ENCODE measurements at places on chromosomes 3 and 15.

DNA sequence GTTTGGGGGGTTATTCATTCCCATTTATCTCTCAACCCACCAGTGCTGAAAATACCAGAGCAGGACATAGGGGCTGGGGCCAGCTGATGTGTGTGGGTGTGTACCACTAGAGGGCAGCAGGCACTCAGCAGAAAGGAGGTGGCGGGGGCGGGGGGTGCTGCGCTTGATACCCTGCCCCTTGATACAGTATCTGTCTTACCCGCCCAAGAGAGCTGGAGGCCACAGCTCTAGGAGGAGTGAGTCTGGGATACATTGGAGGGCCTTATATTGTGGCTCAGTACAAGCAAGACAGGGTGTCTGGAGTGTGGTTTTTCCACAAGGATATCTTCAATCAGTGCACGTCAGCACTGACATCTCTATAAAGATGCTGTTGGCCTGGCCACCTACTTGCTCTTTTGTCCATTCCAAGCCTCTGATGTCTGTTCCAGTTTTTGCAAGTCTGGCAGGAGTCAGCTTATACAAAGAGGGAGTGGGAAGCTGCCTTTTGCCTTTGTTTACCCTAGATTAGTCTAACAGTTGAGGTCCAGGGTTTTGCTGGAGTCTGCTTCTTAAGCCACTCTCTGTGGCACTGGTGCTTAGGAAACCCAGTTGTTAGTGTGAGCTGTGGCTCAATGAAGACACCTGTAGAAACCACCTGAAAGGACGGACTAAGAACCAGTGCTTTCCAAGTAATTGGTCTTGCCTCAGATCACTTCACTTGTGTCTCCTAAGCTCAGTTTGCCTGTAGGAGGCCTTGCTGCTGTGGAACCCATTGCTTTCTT lies 1.5 kb upstream of the RBM15B start:
- DNase-seq = peak; percentile 70

DNA sequence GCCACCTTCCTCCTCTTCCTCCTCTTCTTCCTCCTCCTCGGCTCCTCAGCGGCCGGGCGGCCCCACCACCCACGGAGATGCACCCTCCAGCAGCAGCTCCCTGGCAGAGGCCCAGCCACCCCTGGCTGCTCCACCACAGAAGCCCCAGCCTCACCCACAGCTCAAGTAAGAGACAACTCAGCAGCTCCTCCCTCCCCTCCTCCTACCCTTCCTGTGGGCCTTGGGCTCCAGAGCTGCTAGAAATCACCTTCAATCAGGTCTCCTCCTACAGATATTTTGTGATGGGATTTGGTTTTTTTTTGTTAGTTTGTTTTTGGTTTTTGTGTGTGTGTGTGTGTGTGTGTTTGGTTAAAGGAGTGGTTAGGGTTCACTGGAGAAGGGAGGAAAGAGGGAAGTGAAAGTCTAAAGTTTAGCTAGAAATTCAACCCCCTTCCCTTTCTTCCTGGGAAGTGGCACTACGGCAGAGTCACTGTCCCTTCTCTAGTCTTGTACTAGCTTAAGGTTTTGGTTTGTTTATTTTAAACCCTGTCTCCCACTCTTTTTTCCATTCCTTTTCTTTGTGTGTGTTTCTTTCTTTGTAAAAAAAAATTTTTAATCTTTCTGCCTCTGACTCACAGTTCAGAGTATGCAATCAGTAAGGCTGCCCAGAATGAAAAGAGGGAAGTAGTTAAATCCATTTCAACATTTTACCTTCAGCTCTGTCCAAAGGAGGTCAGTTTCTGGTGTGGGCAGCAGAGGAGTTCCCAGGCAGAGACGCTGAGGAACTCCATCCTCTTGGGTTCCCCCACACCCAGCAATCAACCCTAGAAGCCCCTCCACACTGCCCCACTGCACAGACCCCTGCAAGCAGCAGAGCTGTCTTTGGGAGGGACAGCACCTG lies 29.0 kb upstream of the TIMP4 start:
- no peak for DNase-seq

GRCh38 chr3:72585966-72586365 lies 262.3 kb downstream of the SHQ1 start:
- DNase-seq = no peak

- no peak for DNase-seq
Measured at GRCh38 chr15:68794863-68795262, 25.8 kb downstream of the ANP32A start.

DNA sequence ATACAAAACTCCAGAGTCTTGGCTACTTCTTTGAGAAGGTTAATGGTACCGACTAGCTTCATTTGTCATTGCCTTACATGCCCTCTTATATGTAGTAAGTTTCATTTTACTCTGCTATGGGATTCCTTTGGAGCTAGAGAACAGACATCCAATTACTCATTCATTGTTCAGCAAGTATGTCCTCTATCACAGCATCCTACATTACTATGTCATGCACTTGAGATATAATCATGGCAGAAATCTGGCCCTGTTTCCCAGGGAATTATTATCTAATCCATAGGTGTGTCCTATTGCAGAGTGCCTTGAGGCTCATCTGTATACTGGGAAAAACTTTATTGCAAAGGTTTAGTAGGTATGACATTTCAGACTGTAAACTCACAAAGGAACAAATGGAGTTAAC lies 333.1 kb upstream of the NECTIN3 start:
- no peak for DNase-seq

GRCh38 chr15:96307856-96308394 lies 22.6 kb upstream of the NR2F2 start:
- no peak for DNase-seq

- DNase-seq = no peak
Measured at GRCh38 chr15:35244227-35244626, 159.1 kb upstream of the NANOGP8 start.

DNA sequence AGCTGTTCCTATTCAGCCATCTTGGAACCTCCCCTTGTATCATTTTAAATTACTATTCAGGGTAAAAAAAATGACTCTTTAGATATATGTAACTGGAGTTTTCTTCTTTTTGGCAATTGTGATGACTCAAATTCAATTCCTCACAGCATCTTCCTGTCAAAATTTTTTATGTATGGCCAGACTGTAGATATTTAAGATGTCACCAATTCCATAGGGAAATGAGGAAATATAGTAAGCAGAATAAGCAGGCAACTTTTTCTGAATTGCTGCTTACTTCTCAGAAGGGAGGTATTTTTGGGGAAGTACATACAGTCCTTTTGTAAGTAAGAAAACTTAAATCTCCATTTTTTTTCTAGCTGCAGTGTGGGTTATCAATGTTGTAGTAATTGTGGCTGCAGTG lies 28.8 kb downstream of the EAF2 start:
- DNase-seq = no peak

DNA sequence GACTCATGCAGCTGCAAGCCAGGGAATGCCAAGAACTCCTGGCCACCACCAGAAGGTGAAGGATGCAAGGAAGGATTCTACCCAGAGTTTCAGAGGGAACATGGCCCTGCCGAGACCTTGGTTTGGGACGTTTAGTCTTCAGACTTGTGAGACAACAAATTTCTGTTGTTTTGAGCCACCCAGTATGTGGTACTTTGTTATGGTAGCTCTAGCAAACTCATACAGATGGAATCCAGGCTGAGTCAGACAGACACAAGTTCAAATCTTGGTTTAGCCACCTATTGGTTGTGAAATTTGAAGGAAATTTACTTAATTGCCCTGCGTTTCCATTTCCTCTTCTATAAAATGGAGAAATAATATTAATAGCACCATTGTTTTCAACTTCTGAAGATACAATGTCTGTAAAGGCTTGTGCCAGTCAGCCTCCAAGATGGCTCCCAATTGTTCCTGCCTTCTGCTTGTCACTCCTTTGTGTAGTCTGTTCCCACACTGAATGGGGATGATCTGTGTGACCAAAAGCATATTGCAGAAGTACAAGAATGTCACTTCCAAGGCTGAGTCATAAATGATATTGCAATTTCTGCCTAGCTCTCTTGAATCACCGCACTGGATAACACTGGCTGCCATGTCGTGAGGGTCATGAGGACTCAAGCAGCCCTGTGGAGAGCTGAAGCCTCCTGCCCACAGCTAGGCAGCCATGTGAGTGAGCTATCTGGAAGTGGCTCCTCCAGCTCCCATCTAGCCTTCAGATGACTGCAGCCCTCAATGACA lies 223.5 kb upstream of the PROK2 start:
- DNase-seq = no peak

DNA sequence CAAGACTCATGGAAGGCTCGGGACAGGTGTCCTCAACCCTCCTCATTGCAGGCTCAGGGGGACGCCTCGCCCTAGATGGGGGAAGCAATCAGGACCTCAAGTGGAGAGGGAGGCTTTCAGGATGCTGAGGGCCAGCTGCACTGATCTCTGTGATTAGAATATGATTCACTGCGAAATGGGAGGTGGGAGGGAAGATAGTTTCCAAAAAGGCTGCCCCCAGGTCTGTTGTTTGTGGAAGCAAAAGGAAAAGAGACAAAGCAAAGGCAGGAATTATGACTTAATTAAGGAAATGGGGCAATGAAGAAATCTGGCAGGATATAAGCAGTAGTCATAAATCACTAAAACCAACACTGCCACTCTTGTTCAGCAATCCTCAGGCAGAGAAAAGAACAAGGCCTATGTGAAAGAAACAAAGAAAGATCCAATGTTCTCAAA lies 85.6 kb upstream of the ABHD17C start:
- DNase-seq = no peak

GRCh38 chr3:15342945-15343344 lies 10.6 kb upstream of the SH3BP5 start:
- DNase-seq = no peak

DNA sequence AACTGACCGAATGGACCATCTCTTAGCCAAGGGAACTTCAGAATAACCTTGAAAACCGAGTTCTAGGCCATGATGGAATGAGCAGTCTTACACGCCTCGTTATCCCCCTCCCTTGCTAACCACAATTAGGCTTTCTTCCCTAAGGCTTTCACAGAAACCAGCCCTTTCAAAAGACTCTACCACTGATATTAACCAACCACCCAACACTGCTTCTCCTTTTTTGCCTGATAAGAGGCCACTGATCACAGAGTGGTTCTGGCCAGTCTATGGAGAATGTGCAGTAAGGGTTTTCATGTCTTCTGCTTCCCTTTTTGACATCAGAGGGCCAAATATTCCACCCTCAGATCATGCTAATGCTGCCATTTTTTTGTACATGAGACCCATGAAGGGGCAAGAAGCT lies 59.3 kb downstream of the MCF2L2 start:
- DNase-seq = no peak

GRCh38 chr3:188554404-188554803 lies 400.4 kb downstream of the LPP start:
- DNase-seq = no peak

GRCh38 chr3:149449799-149450198 lies 24.7 kb upstream of the TM4SF4 start:
- DNase-seq = no peak

DNA sequence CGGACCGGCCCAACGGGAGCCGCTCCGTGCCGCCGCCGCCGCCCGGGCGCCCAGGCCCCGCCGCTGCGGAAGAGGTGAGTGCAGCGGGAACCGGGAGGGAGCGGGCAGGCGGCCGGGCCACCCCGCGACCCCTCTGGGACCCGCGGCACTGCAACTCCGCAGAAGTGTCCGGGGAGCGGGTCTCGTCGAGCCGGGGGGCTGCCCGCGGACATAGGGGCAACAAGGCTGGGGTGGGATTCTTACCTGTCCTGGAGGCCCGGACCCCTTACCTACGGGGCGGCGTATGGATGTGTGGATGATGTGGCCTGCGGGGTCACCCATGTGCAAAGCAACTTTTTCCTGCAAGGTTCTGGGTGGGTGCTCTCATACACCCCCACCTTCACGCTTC lies 361 bp downstream of the SEMA3F start:
- no peak for DNase-seq

All from nephron progenitor cell (in vitro differentiated cells).